ENCODE measurements at places on chromosomes 2 and 18. TPM values are rescaled to one million over a fixed set of nuclear protein-coding genes. Genes with fewer than 3 reads are reported as not detected.

The MC2R gene
- total RNA-seq, result not detected

The PHOSPHO2 gene
- 5.6 TPM for total RNA-seq

The PLGLB2 gene
- total RNA-seq, result 17.5 TPM

The NAB1 gene
- 83.3 TPM for total RNA-seq

The ERBB4 gene
- total RNA-seq, result 1.5 TPM

The NRP2 gene
- total RNA-seq, result 6.0 TPM

The FAM237A gene
- not detected for total RNA-seq

The OTX1 gene
- 12.9 TPM for total RNA-seq

The HJURP gene
- 7.1 TPM for total RNA-seq

The MEP1B gene
- not detected for total RNA-seq

The COPS8 gene
- total RNA-seq, result 83.5 TPM

- H3K27me3 ChIP-seq, result peaks cover 8% of the 10 kb centered on the region
- H3K27ac ChIP-seq, result no peak overlapping the region
- no peak overlapping the region for H3K4me3 ChIP-seq
Measured at GRCh38 chr2:15724235-15724634, 132.6 kb downstream of the DDX1 start.

- DNase-seq, result no peak
- H3K27ac ChIP-seq, result no peak overlapping the region
- no peaks in the 10 kb centered on the region for H3K36me3 ChIP-seq
- H3K4me1 ChIP-seq, result no peaks in the 10 kb centered on the region
- H3K4me3 ChIP-seq, result no peak overlapping the region
Measured at GRCh38 chr2:24409700-24410556, 49.6 kb upstream of the ITSN2 start.

- H3K4me1 ChIP-seq, result peaks cover 86% of the 10 kb centered on the region
- no peak overlapping the region for H3K4me3 ChIP-seq
- no peak overlapping the region for H3K27ac ChIP-seq
- no peaks in the 10 kb centered on the region for H3K27me3 ChIP-seq
- H3K36me3 ChIP-seq, result peaks cover 6% of the 10 kb centered on the region
Measured at GRCh38 chr2:177245010-177245422, 19.5 kb downstream of the NFE2L2 start.

DNA sequence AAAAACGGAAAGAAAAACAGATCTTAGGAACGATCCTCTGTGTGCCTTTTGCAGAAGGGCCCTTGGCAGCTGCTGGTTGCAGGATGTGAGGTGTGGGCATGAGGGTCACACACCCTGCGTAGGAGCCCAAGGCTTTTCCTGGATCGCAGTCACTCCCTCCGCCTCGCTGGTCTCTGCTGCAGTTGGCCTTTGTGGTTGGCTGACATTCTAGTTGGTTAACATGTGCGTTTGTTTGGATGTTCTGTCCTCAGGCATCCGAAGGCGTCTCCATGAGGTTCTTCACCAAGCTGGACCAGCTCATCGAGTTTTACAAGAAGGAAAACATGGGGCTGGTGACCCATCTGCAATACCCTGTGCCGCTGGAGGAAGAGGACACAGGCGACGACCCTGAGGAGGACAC, 61.7 kb downstream of the INPP5D start:
- no peaks in the 10 kb centered on the region for H3K27me3 ChIP-seq
- no peak overlapping the region for H3K27ac ChIP-seq
- H3K36me3 ChIP-seq, result no peaks in the 10 kb centered on the region
- DNase-seq, result peak; percentile 28

DNA sequence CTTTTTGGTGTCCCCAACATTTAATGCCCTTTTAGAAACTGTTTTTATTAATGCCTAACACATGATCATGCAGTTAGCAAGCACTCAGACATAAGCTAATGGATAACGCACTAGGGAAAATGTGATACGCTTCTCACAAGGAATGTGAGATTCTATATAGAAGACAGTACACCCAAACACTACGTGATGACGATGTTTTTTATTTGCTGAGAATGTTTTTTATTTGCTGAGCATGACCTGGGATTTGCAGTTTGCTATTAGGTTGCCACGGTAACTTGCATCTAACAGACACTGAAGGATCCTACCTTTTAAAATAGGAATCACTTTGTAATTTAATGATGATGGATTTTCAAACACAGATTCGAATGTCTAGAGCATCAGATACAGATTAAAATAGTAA, 4.9 kb downstream of the SMC6 start:
- no peaks in the 10 kb centered on the region for H3K27me3 ChIP-seq
- no peak for DNase-seq
- no peak overlapping the region for H3K4me3 ChIP-seq
- H3K36me3 ChIP-seq, result no peaks in the 10 kb centered on the region

DNA sequence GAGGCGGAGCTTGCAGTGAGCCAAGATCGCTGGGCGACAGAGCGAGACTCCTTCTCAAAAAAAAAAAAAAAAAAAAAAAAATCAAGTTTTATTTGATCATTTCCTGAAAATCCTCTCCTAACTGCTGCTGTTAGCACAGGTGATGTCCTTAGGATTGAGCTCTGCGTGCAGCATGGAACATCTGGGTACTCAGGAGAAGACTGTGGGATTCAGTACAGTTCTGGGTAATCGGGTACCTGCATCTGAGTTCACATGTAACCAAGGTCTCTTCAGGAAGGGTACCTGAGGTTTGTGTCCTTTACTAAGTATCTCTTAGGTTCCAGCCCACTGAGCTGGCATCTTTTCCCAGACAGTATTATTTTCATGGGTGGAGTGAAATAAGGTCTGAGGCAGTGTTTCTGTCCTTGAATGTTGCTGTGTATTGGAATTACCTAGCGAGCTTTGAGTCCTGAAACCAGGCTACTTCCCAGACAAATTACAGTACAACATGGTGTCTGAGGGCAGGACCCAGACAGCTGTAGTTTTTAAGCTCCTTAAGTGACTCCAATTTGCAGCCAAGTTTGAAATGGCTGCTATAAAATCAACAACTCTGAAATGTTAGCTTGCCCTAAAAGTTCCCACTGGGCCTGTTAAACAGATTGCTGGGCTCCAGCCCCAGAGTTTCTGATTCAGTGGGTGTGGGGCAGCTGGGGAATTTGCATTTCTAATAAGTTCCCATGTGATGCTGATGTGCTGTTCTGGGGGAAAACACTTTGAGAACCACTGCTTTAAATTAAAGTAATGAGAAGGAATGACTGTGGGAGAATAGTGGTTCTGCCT, 120.5 kb downstream of the PMAIP1 start:
- no peaks in the 10 kb centered on the region for H3K4me1 ChIP-seq
- no peak overlapping the region for H3K27ac ChIP-seq
- H3K4me3 ChIP-seq, result no peak overlapping the region
- H3K27me3 ChIP-seq, result no peaks in the 10 kb centered on the region
- no peak for DNase-seq

GRCh38 chr2:136045835-136046570, 60.6 kb upstream of the DARS1 start:
- no peaks in the 10 kb centered on the region for H3K27me3 ChIP-seq
- no peaks in the 10 kb centered on the region for H3K36me3 ChIP-seq
- H3K4me1 ChIP-seq, result no peaks in the 10 kb centered on the region
- DNase-seq, result no peak
- H3K4me3 ChIP-seq, result no peak overlapping the region
- no peak overlapping the region for H3K27ac ChIP-seq

GRCh38 chr2:234411793-234412192, 85.1 kb downstream of the ARL4C start:
- DNase-seq, result no peak
- no peak overlapping the region for H3K4me3 ChIP-seq
- peaks cover 11% of the 10 kb centered on the region for H3K4me1 ChIP-seq
- H3K36me3 ChIP-seq, result no peaks in the 10 kb centered on the region
- no peak overlapping the region for H3K27ac ChIP-seq

DNA sequence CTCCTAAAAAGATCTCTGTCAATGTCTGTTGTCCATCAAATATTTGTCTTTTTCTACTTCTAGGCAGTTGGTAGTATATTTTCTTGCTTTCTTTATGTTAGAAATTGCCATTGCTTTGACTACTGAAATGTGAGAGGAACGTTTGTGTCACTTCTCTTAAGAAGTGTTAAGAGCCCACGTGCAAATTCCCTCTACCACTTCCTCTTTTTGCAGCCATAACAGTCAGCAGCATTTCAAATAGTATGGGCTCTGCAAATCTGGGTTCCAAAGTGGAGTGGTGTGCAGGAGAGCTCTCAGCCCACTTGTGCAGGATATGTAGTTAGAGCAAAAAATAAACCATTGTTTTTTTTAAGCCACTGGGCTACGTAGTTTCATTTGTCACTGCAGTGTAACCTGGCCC, 314.0 kb downstream of the MEIS1 start:
- H3K36me3 ChIP-seq, result no peaks in the 10 kb centered on the region
- H3K4me3 ChIP-seq, result no peak overlapping the region
- H3K27ac ChIP-seq, result no peak overlapping the region

GRCh38 chr2:191666732-191667131, 11.2 kb upstream of the NABP1 start:
- no peaks in the 10 kb centered on the region for H3K27me3 ChIP-seq

DNA sequence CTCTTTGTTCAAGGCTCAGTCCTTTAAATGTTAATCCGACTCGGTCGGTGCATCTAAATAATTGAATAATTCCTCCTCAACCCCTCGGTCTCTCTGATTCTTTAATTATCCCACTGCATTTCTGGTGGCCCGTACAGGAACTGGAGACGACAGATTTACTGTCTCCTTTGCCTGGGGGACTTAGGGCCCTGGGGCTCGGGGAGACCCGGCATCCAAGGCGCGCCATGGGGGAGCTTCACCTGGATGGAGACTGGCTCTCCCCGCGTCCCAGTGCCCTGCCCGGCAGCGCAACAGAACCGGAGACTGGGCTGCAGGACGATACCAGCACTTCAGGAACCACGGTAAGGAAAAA, 47.7 kb upstream of the SELENOI start:
- peak overlapping the region; percentile 66 for H3K4me3 ChIP-seq
- no peaks in the 10 kb centered on the region for H3K27me3 ChIP-seq
- H3K36me3 ChIP-seq, result no peaks in the 10 kb centered on the region
- no peak for DNase-seq
- H3K27ac ChIP-seq, result peak overlapping the region; percentile 87
- H3K4me1 ChIP-seq, result peaks cover 49% of the 10 kb centered on the region

DNA sequence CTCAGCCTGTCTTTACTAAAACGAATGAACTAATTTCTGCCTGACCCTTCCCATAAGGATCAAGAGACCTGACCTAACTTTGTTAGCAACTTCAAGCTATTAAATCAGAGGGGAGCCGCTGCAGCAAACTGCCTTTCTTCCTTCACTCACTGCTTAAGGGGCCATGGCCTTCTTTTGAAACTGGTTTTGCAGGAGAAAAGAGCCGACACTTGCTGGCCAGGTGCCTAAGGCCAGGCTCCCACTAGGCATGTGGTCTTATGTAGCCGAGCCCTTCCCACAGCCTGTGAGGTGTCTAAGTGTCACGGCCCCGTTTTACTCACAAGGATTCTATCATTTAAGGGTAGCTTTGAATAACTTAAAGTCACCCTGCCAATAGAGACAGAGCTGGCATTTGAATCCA, 130.8 kb downstream of the ZNF236 start:
- H3K4me1 ChIP-seq, result no peaks in the 10 kb centered on the region
- H3K36me3 ChIP-seq, result peaks cover 46% of the 10 kb centered on the region
- no peak overlapping the region for H3K4me3 ChIP-seq
- DNase-seq, result no peak

GRCh38 chr2:222751238-222751637, 79.8 kb downstream of the MOGAT1 start:
- DNase-seq, result no peak
- no peaks in the 10 kb centered on the region for H3K4me1 ChIP-seq
- no peak overlapping the region for H3K27ac ChIP-seq
- H3K27me3 ChIP-seq, result no peaks in the 10 kb centered on the region
- H3K36me3 ChIP-seq, result no peaks in the 10 kb centered on the region

DNA sequence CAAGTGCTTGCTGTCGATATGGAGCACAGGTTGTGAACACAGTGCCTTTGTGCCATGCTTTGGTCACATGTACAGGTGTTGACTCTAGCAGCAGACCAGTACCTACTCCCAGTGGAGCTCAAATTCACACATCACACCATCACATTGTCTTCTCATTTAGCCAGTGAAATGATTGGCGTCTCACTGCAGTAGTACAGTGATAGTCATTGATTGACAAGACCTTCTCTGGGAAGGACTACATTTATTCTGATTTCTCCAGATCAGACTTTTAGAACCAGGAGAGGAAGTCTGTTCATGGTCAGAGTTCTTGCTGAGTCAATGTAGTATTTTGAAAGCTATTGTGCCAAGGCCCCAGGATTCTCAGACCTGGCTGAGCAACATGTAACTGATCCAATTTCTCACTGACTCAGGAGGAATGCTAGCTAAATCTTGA, 75.2 kb downstream of the FMNL2 start:
- H3K4me3 ChIP-seq, result no peak overlapping the region
- H3K4me1 ChIP-seq, result peaks cover 25% of the 10 kb centered on the region
- no peaks in the 10 kb centered on the region for H3K36me3 ChIP-seq
- no peak overlapping the region for H3K27ac ChIP-seq
- DNase-seq, result no peak

DNA sequence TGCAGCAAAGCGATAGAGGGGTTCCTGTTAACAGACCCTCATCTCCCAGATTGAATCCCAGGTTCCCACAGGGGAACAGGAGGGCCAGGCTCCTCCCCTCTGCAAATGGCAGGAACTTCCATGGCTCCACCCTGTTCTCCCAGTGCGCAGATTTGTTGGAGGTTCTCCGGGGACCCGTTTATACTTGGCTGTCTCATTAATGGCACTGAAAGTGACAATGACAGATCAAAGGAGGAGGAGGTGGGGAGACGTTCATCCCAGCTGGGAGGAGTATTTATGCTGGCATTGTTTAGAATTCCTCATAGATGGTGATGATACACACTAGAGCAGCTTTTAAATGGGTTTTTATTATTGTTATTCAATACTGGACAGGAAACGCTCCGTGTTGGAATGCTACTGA, 186.9 kb downstream of the LRP1B start:
- no peak overlapping the region for H3K4me3 ChIP-seq
- no peaks in the 10 kb centered on the region for H3K36me3 ChIP-seq
- no peak overlapping the region for H3K27ac ChIP-seq
- no peaks in the 10 kb centered on the region for H3K27me3 ChIP-seq
- no peak for DNase-seq
- no peaks in the 10 kb centered on the region for H3K4me1 ChIP-seq

- no peak overlapping the region for H3K27ac ChIP-seq
- DNase-seq, result no peak
- peaks cover 10% of the 10 kb centered on the region for H3K4me1 ChIP-seq
- no peak overlapping the region for H3K4me3 ChIP-seq
Measured at GRCh38 chr2:96839293-96839874, 4.4 kb downstream of the ANKRD23 start.

GRCh38 chr18:46068763-46069162, 3.3 kb downstream of the PSTPIP2 start:
- no peak overlapping the region for H3K4me3 ChIP-seq
- peak overlapping the region; percentile 39 for H3K27ac ChIP-seq
- DNase-seq, result no peak
- H3K36me3 ChIP-seq, result no peaks in the 10 kb centered on the region
- no peaks in the 10 kb centered on the region for H3K27me3 ChIP-seq

- H3K4me1 ChIP-seq, result no peaks in the 10 kb centered on the region
- no peak overlapping the region for H3K27ac ChIP-seq
- no peak overlapping the region for H3K4me3 ChIP-seq
Measured at GRCh38 chr2:184923751-184924150, 325.4 kb downstream of the ZNF804A start.

All from suprapubic skin (tissue), 4 donors.